Fibroblast of lung (primary cell): ENCODE measurements at places on chromosomes 2 and 18. TPM values are rescaled to one million over a fixed set of nuclear protein-coding genes. Genes with fewer than 3 reads are reported as not detected.

The DAPL1 gene
- not detected in 2 replicates for total RNA-seq

- no peaks in the 10 kb centered on the region for H3K27me3 ChIP-seq
- H3K4me1 ChIP-seq, result peaks cover 15% of the 10 kb centered on the region
- H3K27ac ChIP-seq, result peak overlapping the region; percentile 47
- H3K4me3 ChIP-seq, result no peak overlapping the region
- no peaks in the 10 kb centered on the region for H3K36me3 ChIP-seq
- no peak for DNase-seq
These were observed 47.0 kb downstream of the RAPGEF4 start for GRCh38 chr2:172782506-172783164.

The FABP1 gene
- total RNA-seq, result not detected in 2 replicates

The BZW1 gene
- total RNA-seq, result 425 and 429 TPM in 2 replicates

DNA sequence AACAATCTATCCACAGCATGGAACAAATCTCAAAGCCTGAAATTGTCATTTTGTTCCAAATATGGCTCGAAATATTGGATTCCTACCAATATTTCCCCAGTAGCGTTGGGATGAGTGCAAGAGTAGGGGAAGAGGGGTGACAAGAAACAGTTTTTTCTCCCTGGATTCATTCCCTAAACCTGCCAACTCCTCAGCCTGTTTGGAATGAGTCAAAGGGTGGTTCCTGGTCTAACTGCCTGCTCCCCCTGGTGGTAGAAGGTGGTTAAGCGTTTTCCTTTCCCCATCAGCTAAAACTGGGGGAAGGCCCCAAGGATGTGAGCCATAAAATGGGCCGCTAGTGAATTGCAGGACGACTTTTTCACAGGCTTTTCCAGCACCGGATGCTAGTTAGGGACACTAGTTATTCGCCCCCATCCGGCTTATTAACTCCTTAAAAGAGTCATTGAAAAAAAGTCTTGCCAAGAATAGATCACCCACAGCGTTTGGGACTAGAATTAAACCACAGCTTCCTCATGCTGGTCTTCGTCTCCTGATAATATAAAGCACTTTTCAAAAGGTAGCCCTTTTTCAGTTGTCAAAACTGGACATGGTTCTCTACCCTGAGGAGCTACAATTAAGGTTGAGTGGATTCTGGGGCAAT, 72.5 kb downstream of the DHRS9 start:
- no peaks in the 10 kb centered on the region for H3K4me1 ChIP-seq
- no peak overlapping the region for H3K4me3 ChIP-seq
- H3K27ac ChIP-seq, result no peak overlapping the region
- no peaks in the 10 kb centered on the region for H3K27me3 ChIP-seq

DNA sequence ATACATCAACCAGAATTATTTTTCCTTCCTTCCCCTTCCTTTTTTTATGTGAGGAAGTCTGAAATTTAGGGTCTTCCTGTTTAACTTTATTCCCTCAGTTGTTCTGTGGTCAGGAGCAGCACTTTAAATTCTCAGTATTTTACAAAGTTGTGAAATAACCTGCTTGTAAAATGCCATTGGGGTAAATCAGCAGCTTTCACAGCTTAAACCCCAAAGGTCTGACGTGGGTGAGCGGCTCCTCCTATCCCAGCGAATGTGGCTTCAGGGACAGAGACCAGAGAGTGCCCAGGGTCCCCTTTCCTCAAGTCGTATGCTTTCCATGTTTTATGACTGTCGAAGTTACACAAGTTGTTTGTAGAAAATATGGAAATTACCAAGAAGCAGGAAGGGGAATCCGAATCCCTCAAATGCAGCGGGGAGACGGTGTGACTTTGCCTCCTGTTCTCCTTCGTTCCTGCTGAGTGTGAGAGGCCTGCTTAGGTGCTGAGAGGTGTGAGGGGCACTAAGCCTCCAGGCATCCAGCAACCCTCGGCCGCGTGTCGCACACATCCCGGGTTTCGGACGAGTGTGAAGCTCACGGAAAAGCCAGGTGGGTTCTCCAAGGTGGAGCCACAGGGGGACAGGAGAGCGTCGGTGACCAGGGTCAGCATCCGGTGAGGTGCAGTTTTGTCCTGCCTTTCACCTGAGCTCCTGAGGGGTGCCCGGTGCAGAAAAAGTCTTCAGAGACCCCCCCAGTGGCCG, 10.8 kb upstream of the KCNG2 start:
- H3K27me3 ChIP-seq, result peaks cover 20% of the 10 kb centered on the region
- H3K36me3 ChIP-seq, result no peaks in the 10 kb centered on the region
- DNase-seq, result no peak
- H3K27ac ChIP-seq, result no peak overlapping the region
- H3K4me1 ChIP-seq, result peaks cover 8% of the 10 kb centered on the region

DNA sequence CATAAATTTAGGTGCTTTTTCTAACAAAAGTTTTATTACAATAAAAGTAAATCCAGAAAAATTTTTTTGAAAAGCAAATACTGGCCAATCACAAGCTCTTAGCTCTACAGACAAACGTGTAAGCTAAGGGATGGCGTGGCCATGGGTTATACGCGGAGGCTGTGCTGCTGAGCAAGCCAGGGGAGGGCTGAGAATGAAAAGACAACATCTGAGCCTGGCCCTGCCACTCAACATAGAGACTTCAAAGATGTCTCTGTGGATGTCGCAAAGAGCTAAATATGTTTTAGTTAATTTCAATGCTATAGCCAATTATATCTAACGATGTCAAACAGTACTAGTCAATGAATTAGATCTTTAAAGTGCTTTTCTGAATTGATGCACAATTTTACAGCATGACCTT, 33.3 kb upstream of the NT5DC4 start:
- H3K4me3 ChIP-seq, result no peak overlapping the region
- no peak for DNase-seq
- H3K27me3 ChIP-seq, result no peaks in the 10 kb centered on the region
- H3K27ac ChIP-seq, result no peak overlapping the region
- H3K4me1 ChIP-seq, result peaks cover 11% of the 10 kb centered on the region

The DUSP19 gene
- 5.1 and 7.4 TPM in 2 replicates for total RNA-seq

DNA sequence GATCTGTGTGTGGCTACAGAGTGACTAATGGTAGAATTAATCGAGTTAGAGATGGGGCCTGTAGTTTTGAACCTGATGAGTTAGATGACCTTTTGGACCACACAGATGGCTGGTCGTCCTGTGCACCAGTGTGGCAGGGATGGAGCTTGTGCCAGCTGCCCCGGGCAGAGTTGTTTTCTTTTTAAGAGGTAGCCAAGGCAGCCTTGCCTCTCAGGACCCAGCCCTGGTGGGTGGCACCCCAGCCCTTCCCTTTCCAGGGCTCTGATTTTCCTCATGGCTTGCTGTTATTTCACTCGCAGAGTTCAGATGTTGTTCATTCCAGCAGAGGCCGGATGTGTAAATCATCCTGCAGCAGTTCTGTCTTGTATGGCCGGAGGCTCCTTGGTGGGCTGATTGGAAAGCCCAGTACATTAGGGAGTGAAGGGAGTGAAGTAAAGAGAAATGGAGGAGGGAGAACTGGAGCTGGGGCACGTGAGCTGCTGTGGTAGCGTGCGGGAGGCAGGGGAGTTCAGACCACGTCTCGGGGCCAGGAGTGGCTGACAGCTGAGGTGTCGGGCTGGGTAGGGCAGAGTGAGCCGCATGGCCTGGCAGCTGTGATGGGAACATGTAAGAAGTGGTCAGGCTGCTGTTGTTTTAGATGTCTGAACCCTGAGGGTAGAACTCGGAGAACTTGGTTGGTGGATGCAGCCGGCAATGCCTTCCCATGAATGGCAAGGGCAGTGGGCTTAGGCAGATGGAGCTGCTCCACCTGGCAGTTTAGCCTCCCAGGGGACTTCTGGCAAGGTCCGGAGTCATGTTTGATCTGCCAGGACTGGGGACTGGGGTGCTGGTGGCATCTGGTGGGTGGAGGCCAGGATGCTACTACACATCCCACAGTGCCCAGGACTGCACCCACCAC, 28.8 kb downstream of the ASAP2 start:
- no peak overlapping the region for H3K4me3 ChIP-seq
- H3K36me3 ChIP-seq, result no peaks in the 10 kb centered on the region
- peaks cover 33% of the 10 kb centered on the region for H3K4me1 ChIP-seq
- DNase-seq, result peak; percentile 82
- peak overlapping the region; percentile 77 for H3K27ac ChIP-seq

DNA sequence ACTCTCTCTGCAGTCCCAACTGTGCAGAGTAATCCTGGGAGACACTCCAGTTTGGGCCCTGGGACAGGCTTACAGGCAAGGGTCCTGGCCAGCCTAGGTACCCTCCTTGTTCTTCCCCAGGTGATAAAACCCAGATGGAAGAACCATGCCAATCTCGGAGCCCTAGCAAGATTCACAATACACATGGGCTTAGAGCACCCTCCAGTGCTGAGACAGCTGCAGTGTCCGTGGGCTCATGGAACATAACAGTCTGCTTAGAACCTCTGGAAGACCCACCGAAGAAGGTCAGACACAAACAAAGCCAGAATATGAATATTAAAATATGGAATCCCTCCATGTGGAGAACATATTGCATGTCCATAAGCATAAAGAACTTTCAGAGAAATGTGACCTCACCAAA, 568.1 kb downstream of the KCNJ3 start:
- H3K27ac ChIP-seq, result no peak overlapping the region
- DNase-seq, result no peak
- H3K27me3 ChIP-seq, result no peaks in the 10 kb centered on the region
- H3K4me3 ChIP-seq, result no peak overlapping the region
- no peaks in the 10 kb centered on the region for H3K36me3 ChIP-seq

The ATP6V1B1 gene
- 0.77 and 2.1 TPM in 2 replicates for total RNA-seq

DNA sequence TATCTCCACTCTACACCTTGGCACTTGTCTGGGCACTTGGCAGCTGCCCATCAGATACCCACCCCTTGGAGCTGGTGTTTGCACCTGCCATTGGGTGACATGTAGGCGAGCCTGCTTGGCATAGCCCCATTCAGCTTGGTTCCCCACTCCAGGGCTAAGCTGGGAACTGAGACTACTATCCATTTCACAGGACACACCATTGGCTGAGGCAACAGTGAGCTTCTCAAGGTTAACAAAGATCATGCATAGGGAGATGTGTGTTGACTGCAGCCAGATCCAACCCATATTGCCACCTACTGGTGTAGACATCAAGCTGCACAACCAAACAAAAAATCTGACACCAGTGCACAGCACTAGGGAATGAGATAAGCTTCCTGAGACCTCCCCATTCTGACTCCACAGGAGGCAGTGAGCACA, 1389.8 kb upstream of the TMEFF2 start:
- no peak overlapping the region for H3K27ac ChIP-seq
- DNase-seq, result no peak
- no peaks in the 10 kb centered on the region for H3K27me3 ChIP-seq
- no peaks in the 10 kb centered on the region for H3K4me1 ChIP-seq
- no peaks in the 10 kb centered on the region for H3K36me3 ChIP-seq

The CSRNP3 gene
- total RNA-seq, result 0.66 and 0.77 TPM in 2 replicates

- no peaks in the 10 kb centered on the region for H3K27me3 ChIP-seq
- H3K27ac ChIP-seq, result no peak overlapping the region
- no peaks in the 10 kb centered on the region for H3K4me1 ChIP-seq
- no peak overlapping the region for H3K4me3 ChIP-seq
These were observed 1658.1 kb downstream of the LRP1B start for GRCh38 chr2:140472676-140473075.

DNA sequence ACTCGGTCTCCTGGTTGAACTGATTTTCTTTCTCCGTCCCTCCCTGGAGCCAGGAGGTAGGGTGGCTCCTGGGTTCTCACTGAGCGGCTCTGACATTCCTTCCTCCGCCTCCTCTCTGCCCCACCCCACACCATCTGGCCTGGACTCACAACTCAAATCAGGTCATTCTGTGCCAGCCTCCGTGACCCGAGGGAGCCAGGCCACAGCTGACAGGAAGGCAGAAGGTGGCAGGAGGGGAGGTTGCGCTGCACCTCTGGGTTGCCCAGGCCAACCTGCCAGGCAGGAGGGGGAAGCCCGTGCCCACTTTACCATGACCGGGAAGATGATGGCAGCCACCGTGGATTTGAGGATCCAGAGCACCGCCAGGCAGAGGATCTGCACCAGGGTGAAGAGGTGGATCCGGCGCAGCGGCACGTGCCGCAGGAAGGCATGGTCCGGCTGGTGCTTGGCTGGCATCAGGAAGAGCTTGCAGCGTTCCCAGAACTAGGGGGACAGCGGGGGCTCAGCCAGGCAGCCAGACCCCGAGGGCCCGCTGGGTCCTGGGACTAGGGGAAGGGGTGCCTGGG, 28.3 kb downstream of the MTHFD2 start:
- H3K4me1 ChIP-seq, result no peaks in the 10 kb centered on the region
- H3K36me3 ChIP-seq, result no peaks in the 10 kb centered on the region
- no peak overlapping the region for H3K27ac ChIP-seq
- H3K4me3 ChIP-seq, result no peak overlapping the region
- DNase-seq, result no peak

DNA sequence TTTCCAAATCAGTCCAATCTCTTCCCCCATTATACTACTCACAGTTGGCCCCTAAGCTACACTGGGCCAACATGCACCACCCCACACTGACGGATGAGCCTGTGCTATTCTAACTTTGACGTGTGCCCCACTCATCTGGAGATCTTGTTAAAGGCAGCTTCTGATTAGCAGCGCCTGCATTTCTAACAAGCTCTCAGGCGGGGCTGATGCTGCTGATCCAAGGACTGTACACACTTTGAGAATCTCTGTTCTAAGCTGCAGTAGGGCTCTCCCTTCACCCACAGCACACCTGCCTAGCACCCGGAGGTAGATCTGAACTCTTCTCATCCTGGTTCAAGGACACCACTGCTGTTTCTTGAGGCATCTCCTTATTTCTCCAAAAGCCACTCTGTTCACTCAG, 200.7 kb downstream of the SLC4A3 start:
- H3K4me3 ChIP-seq, result no peak overlapping the region
- no peaks in the 10 kb centered on the region for H3K36me3 ChIP-seq
- DNase-seq, result no peak
- no peaks in the 10 kb centered on the region for H3K4me1 ChIP-seq
- H3K27ac ChIP-seq, result no peak overlapping the region

The ITSN2 gene
- 33.9 and 43.4 TPM in 2 replicates for total RNA-seq

DNA sequence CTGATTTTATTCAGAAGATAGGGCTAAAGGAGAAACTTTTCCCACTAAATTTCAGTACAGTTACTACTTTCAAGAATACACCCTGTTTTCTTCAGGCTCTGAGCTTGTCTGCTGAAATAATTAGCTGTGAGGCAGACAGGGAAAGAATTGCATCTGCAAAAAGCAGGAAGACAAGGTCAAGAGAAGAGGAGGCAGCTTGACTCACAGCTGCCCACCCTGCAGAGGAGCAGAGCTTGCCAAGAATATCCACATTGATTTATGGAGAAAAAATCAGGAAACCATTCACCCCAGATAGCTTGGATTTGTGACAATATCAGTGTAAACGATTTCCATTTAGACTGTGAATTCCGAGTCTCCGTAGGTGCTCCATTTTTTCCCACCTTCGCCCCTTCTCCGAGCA, 49.0 kb downstream of the ACTR2 start:
- no peaks in the 10 kb centered on the region for H3K36me3 ChIP-seq
- peaks cover 10% of the 10 kb centered on the region for H3K4me1 ChIP-seq
- no peak overlapping the region for H3K4me3 ChIP-seq

GRCh38 chr2:145043399-145043834, 523.5 kb upstream of the ZEB2 start:
- H3K27me3 ChIP-seq, result no peaks in the 10 kb centered on the region
- no peaks in the 10 kb centered on the region for H3K4me1 ChIP-seq
- no peak overlapping the region for H3K27ac ChIP-seq
- H3K4me3 ChIP-seq, result no peak overlapping the region
- H3K36me3 ChIP-seq, result no peaks in the 10 kb centered on the region
- DNase-seq, result no peak
